ENCODE measurements at places on chromosomes 1 and 21.
A peak's percentile ranks its signal among the peaks of the same experiment; 100 is the strongest.

DNA sequence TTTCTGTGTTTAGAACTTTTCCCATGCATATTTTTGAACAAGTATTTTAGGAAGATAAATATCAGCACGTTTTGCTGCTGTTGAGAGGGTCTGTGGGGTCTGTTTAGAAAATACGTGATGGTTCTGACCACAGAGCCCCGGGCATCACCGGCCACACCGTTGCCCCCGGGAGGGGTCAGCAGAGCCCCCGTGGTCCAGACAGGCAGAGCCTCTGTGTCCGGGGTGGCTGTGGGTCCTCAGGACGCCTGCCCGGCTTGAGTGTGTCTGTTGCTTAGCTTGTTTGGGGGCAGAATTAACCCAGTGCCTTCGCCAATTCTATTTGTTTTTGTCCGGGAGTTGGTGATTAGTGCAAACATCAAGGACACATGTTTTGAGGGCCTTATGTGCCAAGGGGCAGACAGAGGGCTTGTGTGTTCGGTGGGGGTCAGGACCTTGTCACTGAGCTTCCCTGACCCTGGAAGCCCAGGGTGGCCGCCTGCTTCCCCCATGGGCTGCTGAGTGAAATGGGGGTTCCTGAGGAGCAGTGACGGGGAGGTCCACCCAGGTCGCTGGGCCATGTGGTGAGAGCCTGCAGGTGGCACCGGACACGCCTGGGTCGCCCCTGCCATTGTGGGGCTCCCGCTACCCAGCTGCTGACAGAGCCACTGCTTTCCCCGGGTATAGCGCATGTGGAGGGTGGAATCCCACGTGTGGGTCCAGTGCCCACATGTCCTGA, 122.2 kb downstream of the SIK1 start:
- DNase-seq = no peak

- peak; percentile 86 for DNase-seq
These were observed at the start of gene MTARC2 for GRCh38 chr1:220748089-220748934. Gene MTARC2, plus strand, starts transcription at chr1:220748322. Its CDS starts 210 bp downstream, at chr1:220748532.

DNA sequence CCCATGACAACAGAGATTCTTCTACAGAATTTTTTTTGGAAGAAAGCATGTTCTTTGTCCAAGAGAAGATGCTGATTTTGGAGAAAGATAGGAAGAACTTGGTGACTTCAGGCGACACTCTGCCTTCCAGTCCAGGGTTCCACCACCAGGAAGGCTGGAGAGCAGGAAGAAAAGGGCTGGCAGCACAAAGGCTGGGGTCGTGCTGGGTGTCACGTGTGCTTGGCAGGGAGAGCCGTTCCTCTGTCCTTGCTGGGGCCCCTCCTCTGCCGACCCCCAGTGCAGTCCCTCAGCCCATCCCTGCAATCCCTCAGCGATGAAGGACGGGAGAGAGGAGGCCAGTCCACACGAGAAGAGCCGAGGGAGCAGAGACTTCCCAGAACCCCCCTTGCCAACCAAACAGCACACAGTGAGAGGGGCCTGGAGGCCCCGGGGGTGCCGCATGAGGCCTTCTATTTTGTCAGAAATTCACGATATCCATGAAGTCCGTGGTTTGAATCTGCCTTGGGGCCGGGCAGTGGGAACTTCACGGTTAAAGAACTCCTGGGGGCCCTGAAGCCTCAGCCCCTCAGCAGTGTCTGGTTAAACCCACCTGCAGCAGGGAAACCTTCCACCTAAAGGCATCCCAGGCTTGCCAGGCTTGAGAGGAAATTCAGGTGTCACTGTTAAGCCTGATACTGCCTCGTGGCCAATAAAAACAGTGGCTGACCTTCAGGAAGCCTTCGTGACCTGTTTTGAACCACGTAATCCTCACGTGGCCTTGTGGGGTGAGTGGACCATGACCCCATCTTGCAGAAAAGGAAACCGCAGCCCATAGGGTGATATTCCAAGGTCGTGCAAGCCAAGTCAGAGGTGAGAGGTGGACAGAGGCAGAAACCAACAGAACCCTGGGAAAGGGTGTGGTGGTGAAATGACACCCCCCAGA, 3.4 kb downstream of the KRTAP10-12 start:
- no peak for DNase-seq

- DNase-seq = peak; percentile 4
These were observed 81.2 kb upstream of the RAVER2 start for GRCh38 chr1:64663668-64664067.

DNA sequence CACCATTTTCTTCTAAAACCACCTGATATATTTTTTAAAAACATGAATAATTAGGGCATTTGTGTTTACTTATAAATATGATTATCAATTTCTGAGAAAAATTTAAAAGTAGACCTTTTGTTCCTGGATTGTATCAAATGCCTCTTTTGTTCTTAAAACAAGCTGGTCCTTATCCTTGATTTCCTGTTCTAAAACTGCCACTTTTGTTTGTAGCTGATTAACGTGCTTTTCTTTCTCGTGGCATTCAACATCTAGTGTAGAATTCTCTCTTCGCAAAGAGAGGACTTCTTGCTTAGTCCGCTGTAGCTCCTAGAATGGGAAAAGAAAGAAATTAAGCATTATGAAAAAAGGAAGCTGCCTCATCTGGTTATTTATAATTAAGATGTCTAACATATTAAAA, 25.0 kb downstream of the SASS6 start:
- no peak for DNase-seq

GRCh38 chr1:92707292-92707691, 77.6 kb downstream of the EVI5 start:
- DNase-seq = no peak

DNA sequence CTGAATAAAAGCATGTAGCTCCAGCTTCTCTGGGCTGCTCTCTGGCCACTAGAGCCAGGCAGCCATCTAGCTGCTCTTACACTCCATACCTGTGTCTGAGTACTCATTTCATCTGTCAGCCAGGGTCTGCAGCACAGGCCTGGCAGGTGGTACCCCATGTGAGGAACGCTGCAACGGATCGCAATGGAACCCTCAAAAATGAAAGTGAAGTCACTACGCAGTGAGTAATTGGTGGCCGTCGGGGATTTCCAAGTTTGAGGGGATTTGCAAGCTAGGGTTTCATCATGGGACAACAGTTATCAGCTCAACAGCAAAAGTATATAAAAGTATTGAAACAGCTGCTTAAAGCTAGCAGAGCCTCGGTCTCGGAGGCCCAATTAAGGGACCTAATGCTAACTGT, 186.7 kb downstream of the HFM1 start:
- DNase-seq = no peak

- peak; percentile 74 for DNase-seq
These were observed 93.2 kb downstream of the ARHGEF10L start for GRCh38 chr1:17632541-17633184.

DNA sequence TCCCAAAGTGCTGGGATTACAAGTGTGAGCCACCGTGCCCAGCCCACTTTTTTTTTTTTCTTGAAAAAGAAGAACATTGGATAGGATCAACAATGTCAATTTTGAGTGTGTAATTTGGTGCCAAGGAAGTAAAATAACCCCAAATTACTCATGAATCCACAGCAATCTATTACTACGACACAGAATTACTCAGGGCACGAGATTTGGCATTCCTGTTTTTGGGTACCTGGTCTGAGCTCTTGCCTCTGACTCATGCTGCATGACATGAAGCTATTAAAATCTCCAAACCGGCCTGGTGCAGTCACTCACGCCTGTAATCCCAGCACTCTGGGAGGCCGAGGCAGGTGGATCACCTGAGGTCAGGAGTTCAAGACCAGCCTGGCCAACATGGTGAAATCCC, 10.4 kb downstream of the RNF19B start:
- peak; percentile 48 for DNase-seq

GRCh38 chr1:78902641-78903040, 103.9 kb downstream of the ADGRL4 start:
- no peak for DNase-seq

GRCh38 chr1:232909752-232910151, 40.7 kb upstream of the NTPCR start:
- DNase-seq = no peak

DNA sequence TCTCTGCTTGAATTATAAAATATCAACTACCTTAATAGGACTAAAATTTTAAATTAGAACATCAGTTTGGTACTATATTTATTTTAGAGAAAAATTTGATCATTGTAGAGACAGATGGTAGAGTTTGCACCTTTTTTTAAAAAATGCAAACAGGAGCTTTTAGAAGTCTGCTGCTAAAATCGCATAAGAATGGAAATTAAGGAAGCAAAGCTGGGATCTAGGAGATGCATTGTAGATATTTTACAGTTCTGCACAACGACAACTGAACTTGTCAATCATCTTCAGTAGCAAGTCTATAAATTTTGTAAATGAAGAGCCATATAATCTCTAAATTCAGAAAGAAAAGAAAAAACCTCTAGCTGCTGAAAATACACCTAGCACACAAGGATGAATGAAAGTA, 185.6 kb upstream of the KCNK2 start:
- no peak for DNase-seq

Measured in GM23248 (cell line).